Lower leg skin (tissue), 4 donors: ENCODE measurements at places on chromosomes 16 and 17. TPM values are rescaled to one million over a fixed set of nuclear protein-coding genes. Genes with fewer than 3 reads are reported as not detected.

Gene KRTAP9-8
- total RNA-seq = not detected

Gene NT5C3B
- 17.7 TPM for total RNA-seq

Gene CALB2
- total RNA-seq = 4.1 TPM

Gene CES3
- 0.59 TPM for total RNA-seq

Gene NPIPB4
- 35.6 TPM for total RNA-seq

Gene APOH
- not detected for total RNA-seq

- no peak for DNase-seq
These were observed 132.2 kb upstream of the MPHOSPH6 start for GRCh38 chr16:82302042-82302727.

DNA sequence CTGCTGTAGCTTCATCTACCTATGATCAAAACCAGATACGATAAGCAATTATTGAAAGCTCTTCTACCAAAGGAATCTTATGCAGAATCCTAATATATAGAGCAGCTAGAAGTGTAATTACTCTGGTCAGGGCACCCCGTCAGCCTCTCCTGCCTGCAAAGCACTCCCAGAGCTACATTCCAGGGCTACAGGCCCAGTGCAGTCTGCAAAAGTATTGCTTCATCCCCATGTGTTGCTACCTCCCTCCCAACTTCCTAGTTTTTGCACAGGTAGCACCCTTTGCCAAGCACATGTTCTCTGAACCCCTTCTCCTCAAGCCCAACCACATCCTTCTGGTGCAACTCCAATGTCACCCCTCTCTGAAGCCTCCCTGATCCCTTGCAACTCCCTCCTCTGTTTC is 7.0 kb downstream of the CES5A start:
- DNase-seq = no peak

DNA sequence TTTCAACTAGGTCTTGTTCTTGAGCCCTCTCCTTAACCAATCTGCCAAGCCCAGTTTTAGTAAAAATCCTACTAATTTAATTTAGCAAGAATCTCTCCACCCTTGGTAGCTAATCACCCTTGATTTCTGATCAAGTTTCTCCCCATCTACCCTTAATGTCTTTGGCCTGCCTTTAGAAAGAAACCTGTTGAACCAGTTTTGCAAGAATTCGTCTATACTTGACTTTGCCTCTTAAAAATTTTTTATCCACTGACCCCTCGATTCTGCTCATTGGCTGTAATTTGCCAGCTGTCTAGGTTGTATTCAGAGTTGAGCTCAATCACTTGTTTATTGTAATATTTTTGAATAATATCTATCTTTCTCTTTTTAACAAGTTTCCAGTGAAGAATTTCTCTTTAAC is 1138.5 kb downstream of the CDH11 start:
- no peak for DNase-seq

GRCh38 chr17:6070913-6071511 is 833 bp downstream of the WSCD1 start:
- DNase-seq = no peak

- DNase-seq = peak; percentile 94
These were observed at the start of gene GAS7 for GRCh38 chr17:10198509-10199249. TSS of gene GAS7 (minus strand) at chr17:10198606.

- peak; percentile 79 for DNase-seq
These were observed 100.9 kb downstream of the PARN start for GRCh38 chr16:14529010-14529669.

DNA sequence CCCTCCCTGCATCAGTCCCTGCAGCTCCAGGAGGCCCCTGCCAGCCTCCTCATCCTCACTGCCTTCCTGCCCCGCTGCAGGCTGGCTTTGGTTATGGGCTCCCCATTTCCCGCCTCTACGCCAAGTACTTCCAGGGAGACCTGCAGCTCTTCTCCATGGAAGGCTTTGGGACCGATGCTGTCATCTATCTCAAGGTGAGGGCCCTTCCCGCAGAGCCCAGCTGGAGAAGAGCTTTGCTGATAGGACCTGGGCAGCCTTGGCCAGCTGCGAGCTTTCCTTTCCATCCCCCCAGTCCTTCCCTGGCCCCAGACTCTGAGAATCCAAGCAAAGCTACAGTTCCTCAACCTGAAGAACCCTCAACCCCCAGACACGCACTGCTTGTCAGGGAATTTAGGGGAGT is 14.1 kb downstream of the PDK2 start:
- DNase-seq = no peak

DNA sequence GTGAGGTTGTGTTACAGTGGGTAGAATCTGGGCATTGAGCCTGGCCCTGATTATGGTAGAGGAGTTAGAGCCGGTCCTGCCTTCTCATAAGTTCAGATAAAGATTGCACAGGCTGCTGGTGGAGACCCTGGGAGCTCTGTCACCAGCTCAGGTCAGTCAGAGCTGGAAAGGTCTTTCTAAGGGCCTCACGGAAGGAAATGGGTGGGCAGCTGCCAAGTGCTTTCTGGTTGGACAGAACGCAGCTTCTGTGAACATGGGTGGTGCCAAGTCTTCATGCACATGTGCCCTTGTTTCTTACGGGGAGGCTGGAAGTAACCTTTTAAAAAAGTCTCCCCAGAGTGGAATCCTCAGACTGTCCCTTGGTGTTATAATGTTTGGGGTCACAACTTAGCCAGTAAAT is 14.9 kb downstream of the ALKBH5 start:
- no peak for DNase-seq

GRCh38 chr16:3498988-3499387 is 1.8 kb upstream of the CLUAP1 start:
- no peak for DNase-seq

DNA sequence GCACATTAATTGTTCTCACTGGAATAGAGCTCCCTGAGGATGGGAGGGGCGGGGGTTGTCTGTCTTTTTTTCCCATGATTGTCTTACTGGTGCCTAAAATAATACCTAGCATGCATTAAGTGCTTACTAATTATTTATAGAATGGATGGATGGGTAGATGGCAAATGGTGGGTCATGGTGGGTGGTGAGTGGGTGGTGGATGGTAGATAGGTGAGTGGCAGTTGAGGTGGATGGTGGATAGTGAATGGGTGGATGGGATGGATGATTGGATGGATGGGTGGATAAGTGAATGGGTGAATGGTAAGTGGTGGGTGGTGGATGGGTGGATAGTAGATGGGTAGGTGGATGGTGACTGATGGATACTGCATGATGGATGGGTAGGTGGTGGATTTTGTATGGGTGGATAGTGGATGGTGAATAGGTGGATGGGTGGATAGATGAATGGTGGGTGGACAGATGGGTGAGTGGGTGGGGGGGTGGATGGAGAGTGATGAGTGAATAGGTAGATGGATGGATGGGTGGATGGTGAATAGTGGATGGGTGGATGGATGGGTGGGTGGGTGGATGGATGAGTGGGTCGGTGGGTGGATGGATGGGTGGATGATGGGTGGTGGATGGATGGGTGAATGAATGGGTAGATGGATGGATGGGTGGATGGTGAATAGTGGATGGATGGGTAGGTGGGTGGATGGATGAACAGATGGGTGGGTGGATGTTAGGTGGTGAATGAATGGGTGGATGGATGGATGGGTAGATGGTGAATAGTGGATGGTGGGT is 51.6 kb downstream of the RBFOX3 start:
- no peak for DNase-seq
